ENCODE measurements at places on chromosomes 7 and 10.

GRCh38 chr10:3749600-3749999 is 35.4 kb downstream of the KLF6 start:
- no peak for DNase-seq

DNA sequence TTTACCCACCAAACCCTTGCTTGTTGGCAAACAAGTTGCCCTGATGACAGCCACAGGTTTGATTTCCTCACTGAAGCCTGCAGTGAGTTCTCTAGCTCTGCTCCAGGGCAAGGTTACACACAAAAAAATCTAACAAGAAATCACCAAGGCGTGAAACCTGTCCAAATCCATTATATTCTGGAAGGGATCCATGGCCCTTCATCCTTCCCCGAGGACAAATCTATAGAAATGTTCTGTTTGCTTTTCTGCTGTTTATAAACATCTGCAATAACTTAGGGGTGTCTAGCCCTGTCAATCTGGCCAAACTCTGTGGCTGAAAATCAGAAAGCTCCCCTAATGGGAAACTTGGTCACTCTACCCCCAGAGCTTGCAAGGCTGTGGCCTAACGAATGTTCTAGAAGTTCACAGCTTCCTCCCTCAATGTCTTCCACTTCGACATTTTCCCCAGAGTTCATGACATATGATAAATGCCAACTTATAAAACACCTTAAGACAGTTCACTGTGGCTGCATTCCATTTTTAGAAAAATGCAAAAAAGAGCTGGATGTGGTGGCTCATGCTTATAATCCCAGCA is 164.5 kb downstream of the PRPF18 start:
- no peak for DNase-seq

DNA sequence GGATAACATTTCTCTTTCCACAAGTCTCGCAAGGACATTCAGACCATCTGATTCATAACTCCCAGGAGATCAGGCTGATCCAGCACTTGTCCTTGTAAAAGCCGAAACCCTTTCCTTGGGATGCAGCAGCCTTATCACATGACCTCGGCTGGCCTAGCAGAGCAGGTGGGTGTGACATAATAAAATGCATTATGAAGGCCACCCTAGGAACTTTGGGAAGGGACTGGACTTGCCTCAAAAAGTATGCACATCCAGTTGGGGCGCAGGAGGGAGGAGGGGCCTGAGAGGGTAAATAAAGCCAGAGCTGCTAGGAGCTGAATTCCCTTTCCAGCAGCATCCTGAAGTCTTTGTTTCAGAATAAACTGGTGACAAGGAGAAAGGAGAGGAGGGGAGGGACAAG is 260.8 kb downstream of the SNX13 start:
- no peak for DNase-seq

- no peak for DNase-seq
Measured at GRCh38 chr7:143043391-143043790, 8.8 kb upstream of the OR6V1 start.

DNA sequence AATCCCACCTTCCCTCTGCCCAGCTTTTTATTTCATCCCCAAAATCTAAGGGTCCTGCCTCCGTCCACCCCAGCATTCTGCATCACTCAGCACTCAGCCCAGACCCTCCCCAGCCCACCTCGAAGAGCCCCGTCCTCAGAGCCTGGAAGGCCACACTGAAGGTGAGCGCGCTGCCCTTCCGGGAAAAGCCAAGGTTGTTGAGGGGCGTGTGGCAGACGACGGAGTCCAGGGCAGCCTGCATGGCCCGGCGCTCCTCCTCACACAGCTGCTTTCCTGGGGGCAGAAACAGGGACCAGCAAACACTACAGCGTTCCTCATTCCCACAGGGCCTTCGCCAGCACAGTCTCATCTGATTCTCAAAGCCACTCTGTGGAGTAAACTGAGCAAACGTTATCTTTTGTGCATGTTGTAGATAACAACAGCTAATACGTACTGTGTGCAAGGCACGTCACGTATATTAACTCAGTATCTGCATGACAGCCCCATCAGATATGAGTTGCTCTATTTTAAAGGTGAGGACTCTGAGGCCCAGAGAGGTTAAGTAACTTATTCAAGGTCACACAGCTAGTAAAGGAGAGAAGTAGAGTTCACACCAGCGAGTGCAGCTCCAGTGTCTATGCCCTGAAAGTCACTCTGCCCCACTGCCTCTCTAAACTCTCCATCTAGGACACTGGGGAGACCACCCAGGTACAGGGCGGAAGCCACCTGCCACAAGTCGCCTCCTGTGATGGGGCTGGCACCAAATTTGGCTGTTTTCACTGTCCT is 2.8 kb downstream of the TRAPPC14 start:
- DNase-seq, result no peak

DNA sequence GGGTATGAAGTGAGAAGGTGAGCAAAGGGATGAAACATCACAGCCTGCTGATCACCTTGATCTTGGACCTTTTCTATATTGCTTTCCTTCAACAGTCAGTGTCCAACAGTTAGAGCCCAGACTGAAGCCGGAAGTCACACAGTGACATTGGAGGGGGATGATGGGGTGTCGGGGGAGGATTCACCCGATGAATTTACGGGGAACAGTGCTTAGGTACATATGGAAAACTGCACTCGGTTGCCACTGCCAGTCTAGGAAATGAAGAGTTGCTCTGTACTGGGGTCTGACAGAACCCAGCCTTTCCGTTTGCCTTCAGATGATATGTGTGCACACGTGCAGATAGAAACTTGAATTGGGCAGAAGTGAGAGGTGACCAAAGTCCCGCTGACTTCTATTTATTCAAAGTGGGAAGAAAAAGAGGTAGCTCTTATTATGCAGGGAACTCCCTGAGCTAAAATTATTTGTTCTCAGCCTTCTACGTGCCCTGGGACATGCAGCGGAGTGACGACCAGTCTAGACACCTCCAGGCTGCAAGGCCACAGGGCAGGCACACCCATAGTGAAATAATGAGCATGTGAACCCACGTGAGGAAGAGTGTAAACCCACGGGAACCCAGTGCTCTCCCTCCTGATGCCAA is 107.2 kb upstream of the INHBA start:
- DNase-seq, result no peak

- no peak for DNase-seq
Measured at GRCh38 chr7:126715076-126715475, 537.7 kb downstream of the GRM8 start.

- no peak for DNase-seq
Measured at GRCh38 chr10:90321132-90321816, 536.6 kb downstream of the HTR7 start.

DNA sequence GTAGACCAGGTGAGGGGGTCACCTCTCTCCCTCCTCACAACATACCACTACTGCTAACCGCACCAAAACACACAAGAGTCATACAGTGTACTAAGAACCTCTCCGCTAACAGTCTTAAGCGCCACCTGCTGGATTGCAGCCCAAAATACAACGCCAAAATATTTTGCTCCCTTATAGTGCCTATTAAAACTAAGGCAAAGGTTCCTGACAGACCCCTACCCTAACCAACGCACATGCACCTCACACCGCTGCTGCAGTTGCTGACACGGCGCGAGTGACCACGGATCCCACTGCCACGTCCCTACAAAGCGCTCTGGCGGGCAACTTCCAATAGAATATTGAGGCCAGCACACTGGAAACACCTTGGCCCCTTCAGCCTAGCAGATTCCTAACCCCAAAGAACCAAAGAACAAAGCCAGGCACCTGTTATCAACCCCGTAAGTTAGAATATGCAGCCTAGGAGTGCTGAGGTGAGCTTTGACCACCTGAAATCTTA is 563.6 kb upstream of the SEMA3D start:
- DNase-seq, result no peak

Data from stimulated activated CD4-positive, alpha-beta T cell treated with anti-CD3 and anti-CD28 coated beads, Interleukin-1b, Interleukin-23, amount 100 ng/mL, for 1 hour (primary cell).